ENCODE measurements at places on chromosomes 3 and 15. TPM values are rescaled to one million over a fixed set of nuclear protein-coding genes. Genes with fewer than 3 reads are reported as not detected.

GRCh38 chr3:42667096-42667522 lies 13.6 kb downstream of the ZBTB47 start:
- H3K36me3 ChIP-seq, result no peaks in the 10 kb centered on the region
- H3K4me1 ChIP-seq, result peaks cover 4% of the 10 kb centered on the region
- no peak overlapping the region for H3K4me3 ChIP-seq
- H3K27ac ChIP-seq, result no peak overlapping the region
- peaks cover 7% of the 10 kb centered on the region for H3K27me3 ChIP-seq
- no peak for DNase-seq

DNA sequence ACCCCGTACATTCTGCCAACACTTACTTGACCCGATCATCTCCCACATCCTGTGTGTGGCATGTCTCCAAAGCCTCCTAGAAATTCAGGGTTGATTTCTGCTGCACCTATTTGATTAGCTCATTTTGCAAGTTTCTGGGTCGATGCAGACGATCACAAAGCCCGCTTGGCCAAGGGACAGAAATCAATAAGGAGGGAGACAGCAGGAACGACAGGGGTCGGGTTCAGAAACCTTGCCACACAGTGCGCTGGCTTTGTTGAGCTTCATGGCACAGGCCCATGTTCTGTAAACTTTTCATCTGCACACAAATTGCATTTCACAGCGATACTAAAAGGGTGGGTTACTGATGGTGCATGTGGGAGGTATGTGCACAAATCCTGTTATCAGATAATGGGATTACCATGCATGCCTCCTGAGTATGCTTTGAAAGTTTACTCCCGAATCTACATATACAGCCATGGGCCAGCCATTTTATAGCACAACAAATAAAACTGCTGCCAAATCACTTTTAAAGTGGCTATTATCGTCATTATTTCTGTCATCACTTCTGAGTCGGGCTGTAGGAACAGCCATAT lies 95.9 kb upstream of the ATP11B start:
- no peaks in the 10 kb centered on the region for H3K4me1 ChIP-seq
- no peaks in the 10 kb centered on the region for H3K36me3 ChIP-seq
- no peak overlapping the region for H3K27ac ChIP-seq
- no peak overlapping the region for H3K4me3 ChIP-seq

- peaks cover 4% of the 10 kb centered on the region for H3K4me1 ChIP-seq
- H3K27ac ChIP-seq, result no peak overlapping the region
- no peak for DNase-seq
- H3K4me3 ChIP-seq, result no peak overlapping the region
- H3K36me3 ChIP-seq, result no peaks in the 10 kb centered on the region
These were observed 35.9 kb upstream of the TRAK1 start for GRCh38 chr3:42055291-42055690.

DNA sequence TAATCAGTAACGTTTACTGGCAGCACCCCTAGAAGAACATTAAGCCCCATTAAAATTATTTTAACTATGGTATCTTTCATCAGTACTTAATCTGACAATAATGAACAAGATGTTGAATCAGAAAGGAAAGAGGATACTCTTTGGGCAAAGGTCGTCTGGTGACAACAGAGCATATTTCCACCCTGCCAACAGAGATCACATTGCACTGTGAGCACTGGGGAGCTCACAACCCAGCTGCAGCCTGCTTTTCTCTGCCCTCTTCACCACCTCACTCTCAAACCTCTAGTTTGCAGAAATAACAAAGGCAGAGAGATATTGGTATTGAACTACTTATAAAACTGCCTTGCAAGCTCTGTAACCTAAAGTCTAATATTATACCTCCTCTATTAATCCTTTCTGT lies 130.0 kb downstream of the FBN1 start:
- DNase-seq, result no peak
- H3K27ac ChIP-seq, result no peak overlapping the region
- no peaks in the 10 kb centered on the region for H3K27me3 ChIP-seq
- no peaks in the 10 kb centered on the region for H3K4me1 ChIP-seq
- no peak overlapping the region for H3K4me3 ChIP-seq

- H3K4me1 ChIP-seq, result no peaks in the 10 kb centered on the region
- H3K27ac ChIP-seq, result no peak overlapping the region
- DNase-seq, result no peak
- no peaks in the 10 kb centered on the region for H3K27me3 ChIP-seq
These were observed 38.0 kb downstream of the MEF2A start for GRCh38 chr15:99603828-99604227.

GRCh38 chr3:197168606-197169005 lies 129.8 kb downstream of the DLG1 start:
- no peaks in the 10 kb centered on the region for H3K4me1 ChIP-seq
- no peak overlapping the region for H3K27ac ChIP-seq
- peak; percentile 44 for DNase-seq
- no peaks in the 10 kb centered on the region for H3K27me3 ChIP-seq
- H3K4me3 ChIP-seq, result no peak overlapping the region

DNA sequence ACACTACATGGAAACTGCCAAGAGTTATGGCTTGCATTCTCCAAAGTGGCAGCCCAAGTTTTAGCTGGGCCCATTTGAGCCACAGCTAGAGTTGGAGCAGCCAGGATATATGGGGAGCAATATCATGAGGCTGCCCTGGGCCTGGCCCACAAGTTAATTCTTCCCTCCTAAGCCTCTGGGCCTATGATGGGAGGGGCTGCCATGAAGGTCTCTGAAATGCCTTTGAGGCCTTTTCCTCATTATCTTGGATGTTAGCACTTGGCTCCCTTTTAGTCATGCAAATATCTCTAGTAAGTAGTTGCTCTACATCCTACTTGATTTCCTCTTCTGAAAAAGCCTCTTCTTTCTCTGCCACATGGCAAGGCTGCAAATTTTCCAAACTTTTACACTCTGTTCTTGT lies 257.5 kb upstream of the CHRM5 start:
- no peaks in the 10 kb centered on the region for H3K4me1 ChIP-seq
- no peak for DNase-seq
- H3K36me3 ChIP-seq, result no peaks in the 10 kb centered on the region
- H3K27ac ChIP-seq, result no peak overlapping the region

DNA sequence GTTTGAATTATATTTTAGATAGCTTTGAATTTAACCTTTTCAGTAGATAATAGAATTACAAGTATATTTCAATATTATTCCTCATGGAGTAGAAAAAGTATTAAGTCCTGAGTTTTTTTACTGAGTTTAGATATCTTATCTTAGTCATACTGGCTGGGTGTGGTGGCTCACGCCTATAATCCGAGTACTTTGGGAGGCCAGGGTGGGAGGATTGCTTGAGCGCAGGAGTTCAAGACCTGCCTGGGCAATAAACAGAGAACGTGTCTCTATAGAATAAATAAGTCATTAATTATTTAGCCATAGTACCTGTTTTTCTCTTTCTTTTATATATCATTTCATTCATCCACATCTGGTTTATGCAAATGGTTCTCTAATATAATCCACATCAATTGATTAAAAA lies 9.9 kb downstream of the RAP2B start:
- H3K36me3 ChIP-seq, result peaks cover 20% of the 10 kb centered on the region
- peaks cover 20% of the 10 kb centered on the region for H3K4me1 ChIP-seq
- H3K27me3 ChIP-seq, result no peaks in the 10 kb centered on the region
- H3K4me3 ChIP-seq, result no peak overlapping the region

- H3K4me3 ChIP-seq, result no peak overlapping the region
- DNase-seq, result no peak
- no peak overlapping the region for H3K27ac ChIP-seq
- no peaks in the 10 kb centered on the region for H3K36me3 ChIP-seq
- H3K27me3 ChIP-seq, result no peaks in the 10 kb centered on the region
These were observed 205.9 kb downstream of the P3H2 start for GRCh38 chr3:189914799-189915198.

DNA sequence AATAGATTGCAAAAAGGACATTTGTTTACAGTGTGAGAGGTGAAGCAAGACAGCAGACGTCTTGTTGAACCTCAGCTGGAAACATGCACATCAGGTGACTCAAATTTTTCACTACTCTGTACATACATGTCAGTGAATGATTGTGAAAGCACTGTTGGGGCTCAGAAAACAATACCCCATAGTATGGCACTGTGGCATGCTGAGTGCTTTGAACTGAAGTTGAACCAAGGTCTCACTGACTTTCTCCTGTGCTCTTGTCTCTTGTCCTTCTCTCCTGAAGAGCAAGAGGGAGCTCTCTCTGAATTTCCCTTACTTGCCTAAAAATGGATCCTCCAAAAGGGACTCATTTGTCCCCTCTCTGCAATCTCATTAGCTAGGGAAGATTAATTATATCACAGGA lies 24.5 kb upstream of the NEDD4 start:
- no peaks in the 10 kb centered on the region for H3K27me3 ChIP-seq
- DNase-seq, result no peak
- H3K36me3 ChIP-seq, result no peaks in the 10 kb centered on the region
- H3K27ac ChIP-seq, result no peak overlapping the region
- H3K4me1 ChIP-seq, result 0 out of 3 replicates have a peak, but pooled peaks cover 5% of the 10 kb centered on the region

GRCh38 chr15:85852969-85853368 lies 58.2 kb upstream of the KLHL25 start:
- H3K4me1 ChIP-seq, result no peaks in the 10 kb centered on the region
- no peak overlapping the region for H3K27ac ChIP-seq
- no peaks in the 10 kb centered on the region for H3K36me3 ChIP-seq
- no peak for DNase-seq

- no peak overlapping the region for H3K4me3 ChIP-seq
- H3K36me3 ChIP-seq, result no peaks in the 10 kb centered on the region
- H3K27me3 ChIP-seq, result peaks cover 39% of the 10 kb centered on the region
These were observed 23.4 kb upstream of the TLE3 start for GRCh38 chr15:70120958-70121623.

DNA sequence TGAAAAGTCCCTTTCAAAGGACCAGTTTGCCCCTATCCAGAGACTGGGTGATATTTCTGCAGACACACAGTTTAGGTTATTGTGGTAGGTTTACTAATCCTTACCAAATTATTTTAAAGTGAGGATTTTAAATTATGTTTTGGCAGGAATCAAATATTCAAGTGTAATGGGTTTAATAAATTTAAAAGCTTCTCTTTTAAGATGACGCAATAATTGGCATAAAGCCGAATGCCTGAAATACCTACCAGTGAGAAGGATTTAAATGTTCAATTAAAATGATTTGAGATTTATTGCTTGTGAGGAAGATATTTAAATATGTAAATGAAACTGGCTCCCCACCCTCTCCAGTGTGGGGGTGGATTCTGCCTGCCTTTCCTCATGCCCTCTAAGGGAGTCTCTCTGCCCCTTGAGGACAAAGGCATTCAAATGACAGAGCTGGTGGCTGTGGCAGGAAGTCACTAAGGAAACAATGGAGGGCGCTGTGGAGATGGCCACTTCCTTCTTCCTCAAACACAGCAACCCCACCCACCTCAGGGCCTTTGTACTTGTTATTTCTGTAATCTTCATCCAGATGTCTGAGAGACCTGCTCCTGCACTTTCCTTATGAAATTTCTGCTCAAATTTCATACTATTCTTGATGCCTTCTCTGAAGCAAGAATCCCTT lies 131.7 kb downstream of the TNIK start:
- H3K27me3 ChIP-seq, result no peaks in the 10 kb centered on the region
- H3K4me3 ChIP-seq, result no peak overlapping the region
- peaks cover 4% of the 10 kb centered on the region for H3K4me1 ChIP-seq

DNA sequence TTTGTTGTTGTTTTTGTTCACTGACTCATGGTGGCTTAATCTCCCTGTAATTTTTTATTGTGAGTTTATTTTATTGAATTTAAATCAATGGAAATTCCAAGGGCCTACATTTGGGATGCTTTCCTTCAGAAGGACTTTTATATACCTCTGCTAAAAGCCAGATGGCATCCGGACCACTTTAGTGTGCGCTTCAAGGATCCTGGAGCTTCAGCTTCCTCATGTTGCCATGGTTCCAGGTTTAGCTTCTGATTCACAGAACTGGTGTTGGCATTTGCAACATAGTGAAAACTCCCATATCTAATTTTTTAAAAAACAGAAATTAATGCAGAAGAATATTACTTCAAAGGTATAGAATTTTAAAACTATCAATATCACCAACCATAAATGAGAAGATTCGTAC lies 8.5 kb upstream of the HACD2 start:
- H3K27ac ChIP-seq, result no peak overlapping the region
- no peak overlapping the region for H3K4me3 ChIP-seq
- DNase-seq, result no peak

DNA sequence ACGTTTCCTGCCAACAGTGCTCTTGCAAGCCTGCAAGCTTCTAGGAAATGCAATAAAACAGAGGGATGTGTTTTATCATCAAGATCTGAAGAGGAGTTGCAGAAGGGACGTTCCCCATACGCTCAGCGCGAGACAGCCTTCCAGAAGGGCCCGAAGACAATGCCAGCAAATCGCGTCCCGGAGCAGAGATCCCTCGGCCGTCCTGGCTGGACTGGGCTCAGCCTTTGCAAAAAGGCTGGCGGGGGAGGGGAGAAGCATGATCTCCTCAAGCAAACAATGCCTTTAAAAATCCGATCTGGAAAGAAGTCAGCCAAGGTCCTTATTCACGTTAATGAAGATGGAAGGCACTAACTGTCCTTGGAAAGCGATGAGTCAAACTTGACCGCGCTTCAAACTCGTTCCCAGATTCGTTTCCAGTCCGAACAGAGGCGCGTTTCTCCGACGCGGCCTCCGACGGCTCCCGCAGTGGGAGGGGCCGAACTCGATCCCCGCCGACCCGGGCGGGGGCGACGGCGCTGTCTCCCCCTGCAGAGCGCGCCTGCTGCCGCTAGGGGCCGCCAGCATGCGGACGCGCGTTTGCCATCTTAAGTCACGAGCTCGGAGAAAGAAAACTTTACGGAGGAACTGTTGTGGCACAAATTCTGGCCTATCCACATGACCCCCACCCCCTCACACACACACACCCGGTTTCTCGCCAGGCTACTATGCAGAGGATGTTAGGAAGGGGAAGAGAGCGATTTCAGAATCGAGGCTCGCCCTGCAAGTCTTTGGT lies 5.5 kb downstream of the BCL6 start:
- H3K27ac ChIP-seq, result no peak overlapping the region
- H3K4me3 ChIP-seq, result peak overlapping the region; percentile 38
- no peaks in the 10 kb centered on the region for H3K36me3 ChIP-seq
- peaks cover 44% of the 10 kb centered on the region for H3K4me1 ChIP-seq

GRCh38 chr15:66186049-66186825 lies 67.3 kb downstream of the MEGF11 start:
- no peak overlapping the region for H3K27ac ChIP-seq
- no peak overlapping the region for H3K4me3 ChIP-seq
- no peaks in the 10 kb centered on the region for H3K4me1 ChIP-seq
- no peaks in the 10 kb centered on the region for H3K36me3 ChIP-seq
- H3K27me3 ChIP-seq, result peaks cover 30% of the 10 kb centered on the region

DNA sequence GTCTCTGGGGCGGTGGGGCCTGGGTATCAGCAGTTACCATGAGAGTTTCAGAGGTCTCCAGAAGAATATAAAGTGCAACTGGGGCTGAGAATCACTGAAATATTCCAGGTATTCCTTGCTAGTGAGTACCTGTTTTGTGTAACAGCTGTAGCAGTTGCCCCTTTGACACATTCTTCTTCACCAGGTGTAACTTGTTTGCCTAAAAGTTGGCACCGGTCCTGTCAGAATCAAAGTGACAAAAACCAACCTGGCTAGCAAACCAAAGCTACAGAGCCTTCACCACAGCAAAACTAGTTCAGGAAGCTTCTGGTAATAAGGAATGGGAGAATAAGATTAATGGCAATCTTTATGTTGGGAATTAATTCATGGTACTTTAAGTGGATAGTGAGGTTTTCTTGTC lies 296.0 kb downstream of the NAALADL2 start:
- H3K4me1 ChIP-seq, result no peaks in the 10 kb centered on the region
- H3K27me3 ChIP-seq, result no peaks in the 10 kb centered on the region
- H3K4me3 ChIP-seq, result no peak overlapping the region
- H3K36me3 ChIP-seq, result no peaks in the 10 kb centered on the region
- no peak for DNase-seq

- no peak overlapping the region for H3K27ac ChIP-seq
- no peaks in the 10 kb centered on the region for H3K27me3 ChIP-seq
- no peak overlapping the region for H3K4me3 ChIP-seq
- no peaks in the 10 kb centered on the region for H3K36me3 ChIP-seq
These were observed 490.9 kb upstream of the CFAP20DC start for GRCh38 chr3:59540696-59541095.

Gene CHRFAM7A
- not detected for total RNA-seq

Gene TCAIM
- total RNA-seq, result 25.2 TPM

All from K562 (cell line).